CD4-positive, CD25-positive, alpha-beta regulatory T cell (primary cell): ENCODE measurements at places on chromosomes 4 and X. TPM values are rescaled to one million over a fixed set of nuclear protein-coding genes. Genes with fewer than 3 reads are reported as not detected.

The XK gene
- polyA plus RNA-seq: not detected

The PF4V1 gene
- not detected for polyA plus RNA-seq

The SULT1E1 gene
- polyA plus RNA-seq: not detected

The ARFIP1 gene
- polyA plus RNA-seq: 19.4 TPM

The F8 gene
- 4.1 TPM for polyA plus RNA-seq

The PDE5A gene
- 1.0 TPM for polyA plus RNA-seq

The TLR8 gene
- polyA plus RNA-seq: not detected

The GPC4 gene
- not detected for polyA plus RNA-seq

The SLC9A7 gene
- 3.6 TPM for polyA plus RNA-seq

The UFSP2 gene
- 39.8 TPM for polyA plus RNA-seq

The AGTR2 gene
- polyA plus RNA-seq: not detected

The XAGE1A gene
- not detected for polyA plus RNA-seq

The VEGFC gene
- not detected for polyA plus RNA-seq

The RS1 gene
- polyA plus RNA-seq: not detected

The FRAS1 gene
- not detected for polyA plus RNA-seq

The LRAT gene
- polyA plus RNA-seq: not detected

The ARMCX1 gene
- polyA plus RNA-seq: 0.14 TPM

The REELD1 gene
- polyA plus RNA-seq: not detected

The STK26 gene
- 29.6 TPM for polyA plus RNA-seq

The CSAG2 gene
- not detected for polyA plus RNA-seq

The NDP gene
- polyA plus RNA-seq: not detected

The KANTR gene
- polyA plus RNA-seq: 2.1 TPM

The SMIM31 gene
- polyA plus RNA-seq: not detected

The TMEM156 gene
- polyA plus RNA-seq: 22.7 TPM

The MAGEB10 gene
- polyA plus RNA-seq: not detected

The PPP2R2C gene
- not detected for polyA plus RNA-seq

The LRRC66 gene
- not detected for polyA plus RNA-seq

The CLCN4 gene
- not detected for polyA plus RNA-seq

The APOO gene
- polyA plus RNA-seq: 20.9 TPM

The FOXR2 gene
- not detected for polyA plus RNA-seq

The KDR gene
- not detected for polyA plus RNA-seq

The VMA21 gene
- 37.5 TPM for polyA plus RNA-seq

The DCAF12L2 gene
- not detected for polyA plus RNA-seq

The ADAM29 gene
- not detected for polyA plus RNA-seq

The RNF150 gene
- not detected for polyA plus RNA-seq

The WWC2 gene
- 0.14 TPM for polyA plus RNA-seq

The CENPE gene
- polyA plus RNA-seq: 1.00 TPM

The HPSE gene
- polyA plus RNA-seq: 11.0 TPM
